DMS 273 treated with DMSO at 0.1 percent for 48 hours (cell line): ENCODE measurements at places on chromosomes 12 and 14.

DNA sequence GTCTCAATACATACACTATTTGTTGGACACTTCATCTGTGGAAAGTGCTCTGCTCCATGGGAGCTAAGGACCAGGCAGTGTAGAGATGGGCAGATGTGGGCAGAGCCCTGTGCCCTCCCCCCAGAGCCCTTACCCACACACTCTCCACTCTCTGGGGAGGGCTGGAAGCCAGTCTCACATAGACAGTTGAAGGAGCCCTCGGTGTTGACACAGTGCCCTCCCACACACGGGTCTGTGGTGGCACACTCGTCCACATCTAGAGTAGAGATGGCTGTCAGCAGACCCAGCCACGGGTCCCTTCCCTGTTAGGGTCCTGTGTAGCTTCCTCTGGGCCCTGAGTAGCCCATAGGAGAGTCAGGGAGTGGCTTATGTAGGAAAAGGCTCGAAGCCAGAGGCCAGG lies 14.3 kb downstream of the ISCA2 start:
- DNase-seq: no peak

DNA sequence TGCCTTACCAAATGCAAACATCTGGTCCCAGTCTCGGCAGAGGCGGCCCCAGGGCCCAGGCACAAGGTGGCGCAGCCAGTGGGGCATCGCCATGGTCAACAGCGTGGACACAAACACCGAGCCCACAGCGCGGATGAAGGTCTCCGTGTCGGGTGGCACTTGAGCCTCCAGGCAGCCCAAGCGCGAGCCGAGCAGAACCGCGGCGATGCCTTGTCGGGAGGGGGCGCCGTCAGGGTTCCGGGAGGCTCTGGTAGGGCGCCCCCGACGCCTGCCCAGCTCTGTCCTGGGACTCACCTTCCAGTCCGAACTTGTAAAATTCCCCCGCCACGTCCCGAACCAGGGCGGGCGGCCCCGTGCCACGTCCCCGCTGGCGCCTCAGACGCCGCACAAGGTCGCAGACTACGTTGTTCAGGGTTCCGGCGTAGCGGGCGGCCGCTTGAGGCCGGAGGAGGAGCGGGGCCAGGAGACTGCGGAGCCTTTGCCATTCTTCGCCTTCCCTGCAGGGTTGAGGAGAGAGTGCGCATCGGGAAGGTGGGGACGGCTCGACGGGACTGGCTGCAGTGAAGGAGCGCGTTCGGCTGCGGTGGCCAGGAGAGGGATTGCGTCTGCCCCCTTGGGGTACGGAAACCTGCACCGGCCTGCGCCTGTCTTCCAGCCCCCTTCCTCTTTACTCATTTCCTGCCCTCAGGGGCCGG lies 1.7 kb downstream of the CYP27B1 start:
- DNase-seq: no peak

GRCh38 chr12:56724701-56724971 lies 463 bp downstream of the NACA start:
- no peak for DNase-seq

DNA sequence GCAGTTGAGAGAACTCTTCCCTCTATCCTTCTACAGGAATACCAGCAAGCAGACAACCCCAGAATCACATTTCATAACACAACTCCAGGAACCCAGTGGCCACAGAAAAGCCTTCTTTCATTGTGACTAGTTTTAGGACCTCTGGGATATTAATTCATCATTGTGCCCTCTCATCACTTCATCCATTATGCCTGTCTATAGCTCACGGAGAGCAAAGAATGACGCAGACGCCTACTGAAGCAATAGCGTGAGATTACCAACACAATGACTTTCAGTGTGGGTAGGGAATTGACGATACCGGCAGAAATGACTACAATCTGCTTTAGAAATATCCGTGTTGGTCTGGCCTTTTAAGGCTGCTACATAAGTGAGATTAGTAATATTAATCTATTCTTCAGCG lies 158.1 kb upstream of the FOXG1 start:
- no peak for DNase-seq

GRCh38 chr14:99600232-99600888 lies 3.6 kb downstream of the CCDC85C start:
- DNase-seq: no peak

DNA sequence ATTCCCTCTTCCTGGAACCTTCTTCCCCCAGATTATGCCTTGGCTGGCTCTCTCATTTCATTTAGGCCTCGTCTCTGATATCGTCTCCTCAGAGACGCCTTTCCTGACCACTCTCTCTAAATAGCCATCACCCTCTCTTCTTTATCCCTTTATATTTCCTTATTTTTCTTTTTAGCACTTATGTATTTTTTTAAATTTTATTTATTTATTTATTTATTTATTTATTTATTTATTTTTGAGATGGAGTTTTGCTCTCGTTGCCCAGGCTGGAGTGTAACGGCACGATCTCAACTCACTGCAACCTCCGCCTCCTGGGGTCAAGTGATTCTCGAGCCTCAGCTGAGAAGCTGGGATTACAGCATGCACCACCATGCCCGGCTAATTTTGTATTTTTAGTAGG lies 8.1 kb upstream of the ATP5MC2 start:
- no peak for DNase-seq

- no peak for DNase-seq
These were observed 623.3 kb downstream of the LRFN5 start for GRCh38 chr14:42229976-42230375.
